ENCODE measurements at places on chromosomes 5 and 9.

DNA sequence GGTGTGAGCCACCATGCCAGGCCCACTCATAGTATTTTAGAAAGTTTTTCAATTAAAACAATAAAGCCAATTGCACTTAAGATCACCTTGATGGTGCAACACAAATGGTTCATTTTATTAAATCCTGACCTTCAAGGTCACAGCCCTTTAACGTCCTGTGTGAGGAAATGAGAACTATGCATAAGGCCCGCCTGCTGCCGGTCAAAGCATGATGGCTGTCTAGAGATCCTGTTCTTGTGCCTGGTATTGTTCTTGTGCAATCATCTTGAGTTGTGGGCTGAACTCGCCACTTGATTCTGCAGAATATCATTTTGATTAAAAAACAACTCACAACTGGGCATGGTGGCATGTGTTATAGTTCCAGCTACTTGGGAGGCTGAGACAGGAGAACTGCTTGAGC is 43.6 kb upstream of the FBXW11 start:
- DNase-seq: no peak

GRCh38 chr5:145162626-145163025 is 672.5 kb downstream of the PRELID2 start:
- no peak for DNase-seq

- DNase-seq: peak; percentile 15
Measured at GRCh38 chr5:58410441-58410840, 49.4 kb downstream of the PLK2 start.

- DNase-seq: peak; percentile 28
Measured at GRCh38 chr9:133023117-133023890, 7.5 kb upstream of the GTF3C5 start.

GRCh38 chr5:52626312-52626711 is 161.4 kb upstream of the ITGA1 start:
- no peak for DNase-seq

DNA sequence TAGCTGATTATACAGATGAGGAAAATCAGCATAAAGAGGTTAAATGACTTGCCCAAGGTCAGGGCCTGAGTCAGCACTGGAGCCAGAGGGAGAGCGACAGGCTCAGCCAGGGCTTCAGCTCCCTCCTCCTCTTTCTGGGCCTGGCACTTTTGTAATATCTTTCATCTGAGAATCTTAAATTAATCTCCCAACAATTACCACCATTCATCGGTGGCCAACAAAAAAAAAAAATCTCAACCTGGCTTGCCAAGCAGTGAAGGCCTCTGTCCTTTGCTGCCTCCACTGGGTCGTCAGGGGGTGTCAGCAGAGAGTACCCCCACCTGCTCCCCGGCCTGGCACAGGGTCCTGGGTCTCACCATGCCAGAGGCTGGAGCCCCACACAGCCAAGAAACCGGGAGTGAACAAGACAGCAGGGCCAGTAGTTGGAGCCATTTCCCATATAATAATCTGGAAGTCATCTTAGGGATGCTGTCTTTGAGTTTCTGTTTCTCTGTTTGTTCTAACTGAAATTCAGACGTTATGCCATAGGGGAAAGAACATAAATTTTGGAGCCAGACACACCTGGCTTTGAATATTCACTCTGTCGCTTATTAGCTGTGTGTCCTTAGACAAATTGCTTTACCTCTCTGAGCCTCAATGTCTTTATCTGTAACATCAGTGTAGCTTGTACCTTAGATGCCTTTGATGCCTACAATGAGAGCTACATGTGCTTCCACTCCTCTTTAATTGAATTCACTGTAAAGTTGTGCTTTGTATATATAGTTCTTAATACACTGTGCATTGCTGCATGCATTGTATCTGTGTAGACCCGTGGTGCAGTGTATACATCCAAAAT is 299.9 kb upstream of the MSX2 start:
- DNase-seq: no peak

GRCh38 chr5:109511980-109512734 is 102.4 kb upstream of the PJA2 start:
- peak; percentile 30 for DNase-seq

GRCh38 chr5:178432421-178433272 is 157.5 kb downstream of the COL23A1 start:
- no peak for DNase-seq

DNA sequence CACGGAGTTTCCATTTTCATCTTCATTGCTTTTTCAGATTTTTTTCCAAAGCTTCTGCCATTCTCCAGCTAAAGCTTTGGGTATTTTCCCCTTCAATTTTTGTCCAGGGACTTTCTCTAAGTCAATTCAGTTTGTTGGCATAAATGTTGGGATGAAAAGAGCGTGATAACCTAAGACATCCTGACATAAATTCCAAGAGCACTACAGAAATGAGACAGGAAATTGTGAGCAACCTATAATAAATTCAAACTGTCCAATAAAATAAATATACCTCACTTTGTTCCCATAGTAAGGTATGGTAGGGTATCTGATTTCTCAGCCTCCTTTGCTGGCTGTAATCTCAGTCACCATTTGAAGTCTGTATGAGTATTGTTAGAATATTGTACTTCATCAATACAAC is 8.4 kb downstream of the ADAMTSL1 start:
- no peak for DNase-seq

- DNase-seq: no peak
Measured at GRCh38 chr9:11828201-11828600, 865.0 kb upstream of the TYRP1 start.

DNA sequence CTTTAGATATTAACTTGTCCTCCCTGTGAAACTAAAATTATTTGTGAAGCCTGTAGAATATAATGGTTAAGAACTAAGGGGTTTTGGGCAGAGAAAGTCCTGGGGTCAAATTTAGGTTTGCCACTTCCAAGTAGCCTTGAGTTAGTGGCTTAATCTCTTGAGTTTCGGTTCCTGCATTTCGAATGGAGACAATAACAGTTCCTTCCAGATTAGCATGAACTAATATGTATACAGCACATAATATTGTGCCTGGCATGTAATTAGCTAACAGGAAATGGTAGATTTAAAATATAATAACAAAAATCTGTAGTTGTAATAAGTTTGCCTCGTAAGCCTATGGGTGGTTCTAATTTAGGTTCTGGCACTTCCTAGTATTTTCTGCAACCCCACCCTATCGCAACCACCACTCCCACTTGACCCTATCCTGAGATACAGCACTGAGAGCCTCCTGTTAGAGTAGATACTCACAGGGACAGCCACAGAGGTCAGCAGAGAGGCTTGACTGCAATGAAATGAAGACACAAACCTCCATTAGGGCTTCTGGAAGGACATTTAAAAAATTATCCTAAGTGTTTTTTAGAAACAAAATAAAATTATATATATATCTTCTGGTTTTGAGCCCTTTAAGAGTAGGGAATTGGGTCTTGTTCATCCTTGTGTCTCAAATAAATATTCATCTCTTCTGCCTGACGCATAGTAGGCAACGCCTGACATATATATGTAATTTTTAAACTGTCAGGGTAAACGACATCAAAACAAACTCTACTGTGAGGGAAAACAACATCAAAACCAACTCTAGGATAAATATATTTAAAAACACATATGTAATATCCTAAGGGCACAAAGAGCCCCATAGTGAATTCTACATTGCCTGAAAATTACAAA is 8.5 kb downstream of the SPINK9 start:
- DNase-seq: no peak

- DNase-seq: no peak
Measured at GRCh38 chr9:90642570-90643539, at the start of gene DIRAS2. DIRAS2 (minus strand) TSS chr9:90642824; CDS start chr9:90613827, 28,997 bp downstream.

GRCh38 chr5:115431116-115431515 is 113.5 kb downstream of the FEM1C start:
- no peak for DNase-seq

- no peak for DNase-seq
Measured at GRCh38 chr5:174118823-174119467, 73.4 kb downstream of the NSG2 start.

DNA sequence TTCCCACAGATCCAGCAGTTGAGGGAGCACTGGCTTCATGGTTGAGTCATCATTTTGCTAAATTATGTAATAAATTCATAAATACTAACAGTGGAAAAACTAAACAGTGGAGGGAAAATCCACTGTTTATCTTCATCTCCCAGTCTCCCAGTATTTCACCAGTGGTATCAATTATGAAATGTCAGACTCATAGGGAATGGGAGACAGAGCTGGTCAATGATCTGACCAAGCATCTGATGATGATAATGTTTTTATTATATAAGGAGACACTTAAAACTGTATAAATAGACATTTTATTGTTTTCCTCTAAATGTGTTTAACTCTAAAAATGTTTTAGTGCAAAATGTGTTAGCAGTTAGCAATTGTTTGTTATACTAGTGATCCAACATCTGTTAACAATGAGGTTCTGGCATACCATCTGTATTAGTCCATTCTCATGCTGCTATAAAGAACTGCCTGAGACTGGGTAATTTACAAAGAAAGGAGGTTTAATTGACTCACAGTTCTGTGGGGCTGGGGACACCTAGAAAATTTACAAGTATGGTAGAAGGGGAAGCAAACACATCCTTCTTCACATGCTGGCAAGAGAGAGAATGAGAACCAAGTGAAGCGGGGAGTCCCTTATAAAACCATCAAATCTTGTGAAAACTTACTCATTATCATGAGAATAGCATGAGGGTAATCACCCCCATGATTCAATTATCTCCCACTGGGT is 11.8 kb upstream of the REEP5 start:
- no peak for DNase-seq

- no peak for DNase-seq
Measured at GRCh38 chr5:92644266-92644886, 936.6 kb downstream of the NR2F1-AS1 start.

GRCh38 chr5:44246986-44247385 is 142.2 kb downstream of the FGF10 start:
- no peak for DNase-seq

DNA sequence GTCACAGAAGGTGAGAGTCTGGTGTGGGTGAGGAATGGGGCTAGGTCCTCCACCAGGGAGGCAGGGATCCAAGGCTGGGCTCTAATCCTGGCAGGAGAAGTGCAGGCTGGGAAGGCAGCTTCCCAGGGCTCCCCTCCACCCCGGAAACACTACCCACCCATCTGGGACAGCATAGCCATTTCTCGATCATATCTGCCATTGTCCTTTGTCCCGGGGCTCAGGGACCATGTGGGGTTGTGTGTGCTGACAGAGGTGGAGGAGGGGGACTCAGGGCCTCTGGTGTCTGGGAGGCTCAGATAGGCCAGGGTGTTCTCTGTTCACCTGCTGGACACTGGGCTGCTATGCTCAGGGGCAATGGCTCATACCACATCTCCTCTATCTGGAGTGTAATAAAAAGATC is 32.2 kb upstream of the STRBP start:
- no peak for DNase-seq

DNA sequence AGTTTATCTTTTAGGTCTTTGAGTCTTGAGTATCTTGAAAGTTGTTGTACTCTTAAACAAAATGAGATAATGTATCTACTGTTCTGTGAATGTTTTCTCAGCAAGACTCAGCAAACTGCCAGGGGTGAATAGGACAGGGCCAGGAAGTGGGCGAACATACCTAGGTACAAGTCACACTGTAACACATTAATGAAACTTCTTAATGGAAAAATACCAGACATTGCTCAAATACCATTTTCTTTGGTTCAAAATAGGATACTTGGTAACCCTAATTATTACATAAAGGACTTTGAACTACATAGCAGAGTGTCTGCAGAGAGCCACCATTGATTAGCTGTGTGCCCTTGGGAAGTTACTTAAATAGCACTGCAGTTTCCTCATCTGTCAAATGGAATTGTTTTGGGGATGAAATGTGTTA is 197.5 kb downstream of the ARHGEF28 start:
- DNase-seq: no peak

DNA sequence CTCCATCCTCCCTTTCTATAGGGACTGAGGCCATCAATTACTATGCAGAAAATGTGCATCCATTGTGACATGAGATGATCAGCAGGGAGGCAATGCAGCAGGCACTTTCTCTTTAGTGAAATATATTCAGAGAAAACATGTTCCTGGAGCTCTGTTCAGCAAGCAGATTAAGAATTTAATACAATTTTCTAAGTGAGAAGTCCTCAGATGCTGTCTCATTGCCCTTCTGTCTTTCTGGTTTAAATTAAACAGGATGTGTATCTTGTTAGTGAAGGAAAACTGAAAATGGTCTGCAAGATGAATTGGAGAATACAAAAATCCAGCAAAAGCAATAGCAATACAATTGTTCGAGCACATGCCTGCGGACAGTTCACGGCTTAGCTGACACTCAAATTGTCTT is 445.8 kb upstream of the RIOK2 start:
- no peak for DNase-seq

- DNase-seq: no peak
Measured at GRCh38 chr9:128259156-128259555, 16.7 kb downstream of the GOLGA2 start.

- DNase-seq: peak; percentile 81
Measured at GRCh38 chr9:122125158-122125508, 32.0 kb upstream of the TTLL11 start.

DNA sequence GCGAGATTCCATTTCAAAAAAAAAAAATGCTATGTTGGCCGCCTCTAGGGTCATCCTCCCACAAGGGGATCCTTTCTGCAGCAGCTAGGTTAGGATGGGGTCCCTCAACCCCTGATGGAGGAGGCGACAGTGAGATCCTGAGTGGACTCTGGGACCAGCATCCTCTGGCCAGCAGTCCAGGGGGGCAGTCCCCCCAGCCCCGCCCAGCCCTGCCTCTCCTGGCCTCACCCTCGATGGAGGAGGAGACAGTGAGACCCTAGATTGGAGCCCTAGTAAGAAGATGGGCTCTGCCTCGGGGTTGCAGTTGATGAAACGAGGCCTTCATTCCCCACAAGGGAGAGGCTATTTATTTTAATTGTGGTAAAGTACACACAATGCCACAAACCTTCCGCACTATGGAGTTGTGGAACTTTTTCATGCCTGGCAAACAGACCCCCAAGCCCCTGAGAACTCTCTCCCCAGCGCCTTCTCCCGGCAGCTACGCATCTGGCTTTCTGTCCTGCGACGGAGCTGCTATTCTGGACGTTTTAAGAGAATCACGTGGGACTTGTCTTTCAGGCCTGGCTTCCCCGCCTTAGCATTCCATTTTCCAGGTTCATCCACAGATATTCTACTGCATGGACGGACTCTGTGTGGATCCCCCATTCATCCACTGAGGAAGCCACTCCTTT is 15.8 kb downstream of the VAV2 start:
- no peak for DNase-seq

GRCh38 chr5:22754155-22754554 is 99.0 kb downstream of the CDH12 start:
- DNase-seq: no peak

- DNase-seq: no peak
Measured at GRCh38 chr5:151199581-151200185, 24.2 kb downstream of the CCDC69 start.

DNA sequence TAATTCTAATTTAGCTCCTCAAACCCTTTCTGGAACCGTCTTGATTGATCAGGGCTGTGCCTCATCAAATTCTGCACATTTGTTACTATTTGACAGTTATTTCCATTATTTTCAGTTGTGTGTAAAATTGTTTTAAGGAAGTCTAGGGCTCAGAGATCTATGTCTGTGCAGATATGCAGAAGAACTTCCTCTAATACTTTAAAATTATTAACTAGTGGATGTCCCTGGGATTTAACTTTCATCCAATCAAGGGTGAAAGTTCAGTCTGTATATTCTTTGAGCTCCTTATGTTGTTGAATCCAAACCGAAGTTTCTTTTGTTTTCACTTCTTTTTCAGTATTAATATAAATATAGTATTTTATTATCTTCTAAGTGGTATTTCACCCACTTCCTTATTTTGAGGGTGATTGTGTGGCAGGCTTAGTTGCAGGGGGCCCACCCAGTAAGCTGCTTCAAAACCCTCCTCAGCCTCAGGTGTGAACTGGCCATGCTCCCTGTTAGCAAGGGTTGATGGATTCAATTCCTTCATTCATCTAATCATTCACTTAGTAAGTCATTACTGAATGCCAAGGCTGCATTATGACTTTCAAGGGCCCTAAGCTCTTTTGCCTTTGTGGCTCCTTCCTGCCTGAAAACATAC is 2.1 kb upstream of the CAMLG start:
- peak; percentile 13 for DNase-seq
